Smooth muscle cell of trachea (primary cell): ENCODE measurements at places on chromosomes 5 and 9. TPM values are rescaled to one million over a fixed set of nuclear protein-coding genes. Genes with fewer than 3 reads are reported as not detected.

OR1Q1 gene
- not detected in 2 replicates for total RNA-seq

COL23A1 gene
- total RNA-seq: under 0.01 and 0.15 TPM in 2 replicates

NUTM2F gene
- not detected in 2 replicates for total RNA-seq

PCDHB4 gene
- total RNA-seq: 0.15 and 0.17 TPM in 2 replicates

NIM1K gene
- 5.4 and 9.1 TPM in 2 replicates for total RNA-seq

BAAT gene
- total RNA-seq: not detected in 2 replicates

OTP gene
- total RNA-seq: not detected in 2 replicates

C9orf72 gene
- total RNA-seq: 3.5 and 7.6 TPM in 2 replicates

TSSK1B gene
- 0.15 and 0.50 TPM in 2 replicates for total RNA-seq

ADAMTSL1 gene
- 93.5 and 148 TPM in 2 replicates for total RNA-seq

CARTPT gene
- total RNA-seq: not detected in 2 replicates

SPINK7 gene
- not detected in 2 replicates for total RNA-seq

IGFBPL1 gene
- not detected in 2 replicates for total RNA-seq

UIMC1 gene
- 24.5 and 33.3 TPM in 2 replicates for total RNA-seq

BTNL9 gene
- not detected in 2 replicates for total RNA-seq

DCP2 gene
- total RNA-seq: 17.0 and 20.9 TPM in 2 replicates

FAM221B gene
- not detected in 2 replicates for total RNA-seq

INSL4 gene
- total RNA-seq: not detected in 2 replicates

EXOSC3 gene
- total RNA-seq: 31.3 and 33.4 TPM in 2 replicates

GPRIN1 gene
- total RNA-seq: 6.3 and 7.4 TPM in 2 replicates

F2RL2 gene
- 27.6 and 42.3 TPM in 2 replicates for total RNA-seq

GMCL2 gene
- total RNA-seq: under 0.01 TPM in 1 of 2 replicates, not detected in the other

WNT8A gene
- not detected in 2 replicates for total RNA-seq

PCDHA2 gene
- 0.17 TPM in 1 of 2 replicates, not detected in the other for total RNA-seq

EIF4EBP3 gene
- total RNA-seq: 1.5 and 3.3 TPM in 2 replicates

PLAC8L1 gene
- not detected in 2 replicates for total RNA-seq

PCDHGA3 gene
- 1.3 and 2.6 TPM in 2 replicates for total RNA-seq

SLC44A1 gene
- 86.5 and 87.8 TPM in 2 replicates for total RNA-seq

IL7R gene
- total RNA-seq: 1.3 and 2.2 TPM in 2 replicates

SLC34A3 gene
- under 0.01 TPM in 1 of 2 replicates, not detected in the other for total RNA-seq

EPB41L4A gene
- total RNA-seq: 0.29 and 0.33 TPM in 2 replicates

LCN9 gene
- total RNA-seq: not detected in 2 replicates

ATOX1 gene
- 85.2 and 99.6 TPM in 2 replicates for total RNA-seq

IL4 gene
- total RNA-seq: not detected in 2 replicates

MLANA gene
- total RNA-seq: not detected in 2 replicates

TTC23L gene
- under 0.01 and 0.87 TPM in 2 replicates for total RNA-seq

IFNE gene
- total RNA-seq: 5.1 and 11.2 TPM in 2 replicates

FRMD3 gene
- total RNA-seq: 0.44 and 1.2 TPM in 2 replicates

RASEF gene
- total RNA-seq: 0.44 and 0.50 TPM in 2 replicates

TMEM245 gene
- total RNA-seq: 47.6 and 52.8 TPM in 2 replicates
